Aorta (tissue), 5 donors: ENCODE measurements at places on chromosomes 7 and 10. TPM values are rescaled to one million over a fixed set of nuclear protein-coding genes. Genes with fewer than 3 reads are reported as not detected.
A peak's percentile ranks its signal among the peaks of the same experiment; 100 is the strongest.

DNA sequence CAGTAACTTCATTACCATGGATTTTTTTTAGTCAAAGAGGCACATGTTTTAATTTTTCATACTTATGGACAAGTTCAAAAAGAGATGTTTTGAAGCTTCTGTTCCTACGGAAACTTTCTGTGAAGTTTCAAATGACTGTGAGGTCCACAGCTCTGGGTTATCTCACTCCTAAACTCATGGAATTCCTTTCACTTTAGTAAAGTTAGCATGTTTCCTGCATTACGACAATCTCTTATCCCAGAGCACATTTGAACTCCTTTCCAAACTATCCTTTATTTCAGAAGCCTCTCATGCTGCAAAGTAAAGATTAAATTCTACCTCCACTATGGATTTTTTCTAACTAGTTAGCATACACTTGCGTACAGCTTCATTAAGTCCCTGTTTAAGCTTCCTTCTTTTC lies 15.3 kb upstream of the ADD3 start:
- no peak overlapping the region for H3K27ac ChIP-seq
- DNase-seq, result no peak
- peaks cover 8% of the 10 kb centered on the region for H3K4me1 ChIP-seq
- H3K4me3 ChIP-seq, result no peak overlapping the region

DNA sequence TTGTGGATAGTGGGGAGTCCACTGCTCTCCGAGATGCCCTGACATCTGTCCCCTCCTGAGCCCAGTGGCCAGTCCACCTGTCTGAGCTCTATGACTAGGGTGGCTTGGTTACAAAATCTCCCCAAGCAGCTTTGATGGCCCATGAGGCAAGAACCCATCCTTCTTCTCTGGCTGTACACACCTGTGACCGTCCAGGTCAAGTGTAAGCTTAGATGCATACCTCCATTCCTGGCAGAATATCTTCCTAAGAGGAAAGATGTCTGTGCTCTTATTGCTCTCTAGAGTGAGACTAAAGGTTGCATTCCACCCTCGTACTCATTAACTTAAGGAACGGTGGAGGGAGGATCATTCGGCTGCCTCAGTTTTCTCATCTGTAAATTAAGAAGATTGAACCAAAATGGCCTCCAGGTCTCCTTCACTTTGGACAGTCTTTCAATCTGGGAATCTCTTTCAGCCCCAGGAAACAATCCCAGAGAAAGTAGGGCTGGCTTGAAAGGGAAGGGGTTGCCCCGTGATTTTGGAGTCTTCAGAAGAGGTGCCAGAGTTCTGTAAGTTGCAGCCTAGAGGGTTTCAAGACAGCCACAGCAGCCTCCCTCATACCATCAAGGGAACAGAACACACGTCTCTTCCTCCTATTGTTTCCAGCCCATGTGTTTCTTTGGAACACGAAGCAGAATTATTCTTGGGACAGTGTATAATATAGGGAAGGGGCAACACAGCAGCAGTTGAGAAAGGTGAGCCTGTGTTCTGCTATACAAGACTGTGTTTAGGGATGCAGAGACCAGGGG lies 5.5 kb downstream of the HOXA4 start:
- no peaks in the 10 kb centered on the region for H3K36me3 ChIP-seq
- H3K27me3 ChIP-seq, result no peaks in the 10 kb centered on the region
- no peaks in the 10 kb centered on the region for H3K4me1 ChIP-seq
- no peak overlapping the region for H3K27ac ChIP-seq
- no peak overlapping the region for H3K4me3 ChIP-seq
- no peak for DNase-seq

- DNase-seq, result no peak
- no peaks in the 10 kb centered on the region for H3K4me1 ChIP-seq
- H3K27me3 ChIP-seq, result no peaks in the 10 kb centered on the region
- no peak overlapping the region for H3K4me3 ChIP-seq
- peaks cover 8% of the 10 kb centered on the region for H3K36me3 ChIP-seq
Observed at GRCh38 chr7:140681766-140682165, 9.0 kb downstream of the ADCK2 start.

GRCh38 chr7:33886149-33886623 lies 19.2 kb upstream of the BMPER start:
- DNase-seq, result no peak
- H3K27ac ChIP-seq, result no peak overlapping the region
- H3K4me3 ChIP-seq, result no peak overlapping the region
- no peaks in the 10 kb centered on the region for H3K36me3 ChIP-seq
- H3K4me1 ChIP-seq, result peaks cover 5% of the 10 kb centered on the region

DNA sequence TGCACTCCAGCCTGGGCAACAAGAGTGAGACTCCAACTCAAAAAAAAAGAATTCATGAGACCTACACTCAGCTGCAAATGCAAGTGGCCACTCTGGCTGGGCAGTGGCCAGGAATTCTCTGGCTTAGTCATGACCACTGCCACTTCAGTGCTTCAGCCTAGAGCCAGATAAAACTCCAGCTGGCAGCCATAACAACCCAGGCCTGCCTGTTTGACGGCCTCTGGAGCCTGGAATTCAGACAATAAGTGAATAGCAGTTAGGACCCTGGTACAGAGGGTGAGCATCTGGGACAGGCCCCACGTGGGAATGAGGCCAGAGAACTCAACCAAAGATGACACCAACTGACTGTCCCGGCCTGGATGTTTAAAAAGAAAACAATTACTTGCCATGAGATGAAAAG lies 18.9 kb downstream of the RCC1L start:
- no peaks in the 10 kb centered on the region for H3K4me1 ChIP-seq
- DNase-seq, result peak; percentile 91
- no peak overlapping the region for H3K4me3 ChIP-seq
- peaks cover 7% of the 10 kb centered on the region for H3K36me3 ChIP-seq
- H3K27me3 ChIP-seq, result no peaks in the 10 kb centered on the region

DNA sequence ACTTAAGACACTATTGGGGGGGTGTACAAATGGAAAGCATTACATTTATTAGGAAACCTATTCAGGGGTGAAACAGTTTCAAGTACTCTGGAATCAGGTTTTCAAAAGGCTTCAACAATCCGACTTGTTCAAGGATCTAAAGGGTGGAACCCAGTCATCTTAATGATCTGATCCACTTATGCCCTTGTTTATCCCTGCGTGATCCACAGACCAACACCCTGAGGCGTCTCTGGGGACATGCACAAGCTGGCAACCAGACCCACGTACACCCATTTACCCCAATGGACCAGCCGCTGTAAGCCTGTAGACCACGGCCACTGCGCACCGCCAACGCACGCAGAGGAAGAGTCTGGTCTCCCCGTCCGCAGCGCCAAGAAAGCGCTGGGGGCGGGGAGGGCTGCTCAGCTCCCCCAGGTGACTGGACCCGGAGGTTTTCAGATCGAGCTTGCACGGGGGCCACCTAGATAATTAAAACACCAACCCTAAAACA lies 13.4 kb downstream of the HNRNPF start:
- no peaks in the 10 kb centered on the region for H3K27me3 ChIP-seq
- peaks cover 11% of the 10 kb centered on the region for H3K36me3 ChIP-seq
- peak overlapping the region; percentile 78 for H3K4me3 ChIP-seq
- no peaks in the 10 kb centered on the region for H3K4me1 ChIP-seq
- DNase-seq, result no peak
- H3K27ac ChIP-seq, result no peak overlapping the region

- no peaks in the 10 kb centered on the region for H3K27me3 ChIP-seq
- DNase-seq, result no peak
Observed at GRCh38 chr7:85890244-85890811, 703.5 kb upstream of the SEMA3D start.

- no peak overlapping the region for H3K27ac ChIP-seq
- H3K4me1 ChIP-seq, result no peaks in the 10 kb centered on the region
- no peak for DNase-seq
- H3K36me3 ChIP-seq, result no peaks in the 10 kb centered on the region
- no peak overlapping the region for H3K4me3 ChIP-seq
- no peaks in the 10 kb centered on the region for H3K27me3 ChIP-seq
Observed at GRCh38 chr7:94223375-94224084, 171.2 kb upstream of the COL1A2 start.

- H3K4me3 ChIP-seq, result no peak overlapping the region
- no peaks in the 10 kb centered on the region for H3K36me3 ChIP-seq
- no peaks in the 10 kb centered on the region for H3K4me1 ChIP-seq
- no peaks in the 10 kb centered on the region for H3K27me3 ChIP-seq
- H3K27ac ChIP-seq, result no peak overlapping the region
- DNase-seq, result no peak
Observed at GRCh38 chr7:150999497-151000230, 8.8 kb downstream of the NOS3 start.

DNA sequence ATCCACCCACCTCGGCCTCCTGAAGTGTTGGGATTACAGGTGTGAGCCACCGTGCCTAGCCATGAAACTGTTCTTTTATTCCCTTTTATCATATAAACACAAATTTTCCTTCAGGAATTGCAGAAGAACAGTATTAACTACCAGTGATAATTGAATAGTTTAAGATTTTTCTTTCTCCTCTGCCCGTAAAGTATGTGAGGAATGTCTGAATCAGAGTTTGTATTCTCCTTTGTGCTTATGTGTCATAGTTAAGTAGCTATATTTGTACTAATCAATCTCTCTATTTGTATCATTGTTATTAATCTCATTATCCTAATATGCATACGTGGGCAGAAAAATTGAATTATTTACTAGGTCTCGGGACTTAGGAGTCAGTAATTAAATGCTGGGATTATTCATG lies 83.6 kb downstream of the ZNF277 start:
- H3K27ac ChIP-seq, result no peak overlapping the region
- no peaks in the 10 kb centered on the region for H3K27me3 ChIP-seq
- peaks cover 3% of the 10 kb centered on the region for H3K36me3 ChIP-seq
- DNase-seq, result no peak

GRCh38 chr7:48028938-48029337 lies at the start of gene SUN3:
SUN3 (minus strand) TSS chr7:48029107; CDS start chr7:48028938, 169 bp downstream.
- no peak within 1 kb of the TSS for H3K4me3 ChIP-seq
- no peaks in the 10 kb centered on the region for H3K36me3 ChIP-seq
- H3K4me1 ChIP-seq, result no peaks in the 10 kb centered on the region
- no peak for DNase-seq

DNA sequence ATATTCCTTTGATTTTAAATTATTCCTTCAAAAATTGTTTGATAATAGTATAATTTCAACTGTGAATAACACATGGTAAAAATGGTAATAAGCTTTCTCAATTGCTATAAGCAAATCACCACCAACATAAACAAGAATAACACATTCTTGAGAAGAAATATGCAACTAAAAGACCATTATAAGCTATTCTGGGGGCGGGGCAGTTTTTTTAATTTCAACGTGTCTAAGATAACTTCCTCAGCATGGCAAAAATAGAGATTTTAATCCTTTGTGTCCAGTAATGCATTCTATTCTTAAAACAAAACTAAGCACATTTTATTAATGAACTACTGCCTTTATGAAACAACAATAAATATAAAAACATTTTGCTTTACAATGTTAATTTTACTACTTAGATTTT lies 1.5 kb downstream of the DNAJC12 start:
- no peaks in the 10 kb centered on the region for H3K4me1 ChIP-seq
- no peak overlapping the region for H3K27ac ChIP-seq
- H3K4me3 ChIP-seq, result no peak overlapping the region
- H3K27me3 ChIP-seq, result no peaks in the 10 kb centered on the region

DNA sequence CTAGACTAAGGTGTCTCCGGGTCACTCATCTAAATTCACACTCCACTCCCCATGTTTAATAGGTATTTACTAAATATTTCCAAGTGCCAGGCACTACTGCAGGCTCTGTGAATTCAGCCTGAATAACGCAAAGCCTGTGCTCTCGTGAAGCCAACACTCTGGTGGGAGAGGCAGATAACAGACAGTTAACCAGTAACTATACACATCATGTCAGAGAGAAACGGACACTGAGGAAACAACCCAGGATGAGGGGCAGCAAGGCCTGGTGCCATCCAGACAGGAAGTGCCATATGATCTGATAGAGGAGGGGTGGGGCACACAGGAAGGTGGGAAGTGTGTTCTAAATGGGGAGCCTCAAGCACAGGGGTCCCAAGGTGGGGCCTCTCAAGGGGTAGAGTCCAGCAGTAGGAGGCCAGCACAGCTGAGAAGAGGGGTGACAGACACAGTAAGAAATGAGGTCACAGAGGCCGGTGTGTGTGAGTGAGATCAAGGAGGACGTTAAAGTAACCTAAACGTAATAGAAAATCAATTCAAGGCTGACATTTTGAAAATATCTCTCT lies 85.3 kb downstream of the LARP4B start:
- H3K27ac ChIP-seq, result no peak overlapping the region
- H3K4me1 ChIP-seq, result no peaks in the 10 kb centered on the region
- H3K4me3 ChIP-seq, result no peak overlapping the region
- H3K36me3 ChIP-seq, result no peaks in the 10 kb centered on the region

DNA sequence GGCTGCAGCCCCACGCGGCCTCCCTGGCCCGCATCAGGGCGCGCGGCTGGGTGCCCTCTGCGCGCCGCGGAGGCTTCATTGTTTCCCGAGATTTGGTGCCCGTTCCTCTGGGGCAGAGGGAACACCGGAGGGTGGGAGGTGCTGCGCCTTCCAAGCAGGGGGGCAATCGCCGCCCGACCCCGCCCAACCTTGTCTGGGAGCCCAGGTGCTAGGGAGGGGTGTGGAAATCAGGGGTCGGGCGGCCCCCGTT lies 1.0 kb upstream of the NRP1 start:
- peak overlapping the region; percentile 36 for H3K27ac ChIP-seq
- peak overlapping the region; percentile 61 for H3K4me3 ChIP-seq
- DNase-seq, result no peak
- peaks cover 3% of the 10 kb centered on the region for H3K4me1 ChIP-seq
- H3K36me3 ChIP-seq, result no peaks in the 10 kb centered on the region

- no peak overlapping the region for H3K4me3 ChIP-seq
- no peaks in the 10 kb centered on the region for H3K4me1 ChIP-seq
- H3K27me3 ChIP-seq, result no peaks in the 10 kb centered on the region
- DNase-seq, result no peak
Observed at GRCh38 chr10:130933008-130933390, 378.5 kb downstream of the TCERG1L start.

GRCh38 chr7:37920305-37920848 lies at the start of gene EPDR1:
EPDR1 (plus strand) TSS chr7:37920640; CDS start chr7:37920940, 300 bp downstream.
- no peaks in the 10 kb centered on the region for H3K36me3 ChIP-seq
- H3K27me3 ChIP-seq, result no peaks in the 10 kb centered on the region
- peaks cover 5% of the 10 kb centered on the region for H3K4me1 ChIP-seq
- DNase-seq, result peak; percentile 78
- H3K27ac ChIP-seq, result peak within 1 kb of the TSS; percentile 66

DNA sequence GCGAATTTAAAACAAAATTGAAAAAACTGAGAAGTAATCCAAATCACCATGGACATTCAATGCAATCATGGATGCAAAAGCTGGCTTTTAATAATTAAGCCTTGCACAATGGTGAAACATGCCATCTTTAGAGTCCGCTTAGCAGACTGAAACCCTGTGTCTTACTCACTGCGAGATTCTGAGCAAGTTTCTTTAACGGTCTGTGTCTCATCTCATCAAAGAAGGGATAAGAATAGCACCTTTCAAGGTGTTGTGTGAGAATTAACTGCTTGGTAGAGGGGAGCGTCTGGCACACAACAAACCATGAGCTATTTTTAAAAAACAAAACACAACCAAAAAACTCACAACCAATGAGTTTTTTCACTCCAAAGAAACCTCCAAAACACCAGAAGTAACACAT lies 21.4 kb downstream of the ACBD7 start:
- no peak for DNase-seq
- no peaks in the 10 kb centered on the region for H3K27me3 ChIP-seq
- H3K27ac ChIP-seq, result no peak overlapping the region
- no peaks in the 10 kb centered on the region for H3K36me3 ChIP-seq

ETV1 gene
- 15.1 TPM for total RNA-seq

SMO gene
- 7.6 TPM for total RNA-seq

PDE6C gene
- total RNA-seq, result not detected

RNF148 gene
- 1.5 TPM for total RNA-seq

SPDYE9 gene
- not detected for total RNA-seq

NKX2-3 gene
- total RNA-seq, result not detected

CALCR gene
- not detected for total RNA-seq

EBLN1 gene
- not detected for total RNA-seq
